ENCODE measurements at places on chromosomes 4 and X.

GRCh38 chr4:54941994-54942552 is 183.3 kb downstream of the KDR start:
- peak; percentile 13 for DNase-seq

DNA sequence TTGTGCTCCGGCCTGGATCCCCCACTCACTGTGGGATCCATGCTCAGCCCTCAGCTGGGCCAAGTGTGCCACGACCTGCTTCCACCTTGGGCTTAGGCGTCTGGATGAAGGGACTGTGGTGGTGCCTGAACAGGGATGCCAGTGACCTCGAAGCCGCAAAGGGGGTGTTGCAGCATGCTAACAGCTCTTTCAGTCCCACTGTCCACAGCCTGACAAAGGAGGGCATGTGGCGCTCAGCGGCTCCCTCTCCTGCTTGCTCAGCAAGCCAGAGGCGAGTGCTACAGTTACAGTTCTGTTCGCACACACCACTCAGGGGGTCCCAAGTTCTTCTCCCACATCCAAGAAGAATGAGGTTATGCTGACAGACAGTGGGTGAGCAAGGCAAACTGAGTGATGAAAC is 5.2 kb upstream of the IGBP1 start:
- no peak for DNase-seq

DNA sequence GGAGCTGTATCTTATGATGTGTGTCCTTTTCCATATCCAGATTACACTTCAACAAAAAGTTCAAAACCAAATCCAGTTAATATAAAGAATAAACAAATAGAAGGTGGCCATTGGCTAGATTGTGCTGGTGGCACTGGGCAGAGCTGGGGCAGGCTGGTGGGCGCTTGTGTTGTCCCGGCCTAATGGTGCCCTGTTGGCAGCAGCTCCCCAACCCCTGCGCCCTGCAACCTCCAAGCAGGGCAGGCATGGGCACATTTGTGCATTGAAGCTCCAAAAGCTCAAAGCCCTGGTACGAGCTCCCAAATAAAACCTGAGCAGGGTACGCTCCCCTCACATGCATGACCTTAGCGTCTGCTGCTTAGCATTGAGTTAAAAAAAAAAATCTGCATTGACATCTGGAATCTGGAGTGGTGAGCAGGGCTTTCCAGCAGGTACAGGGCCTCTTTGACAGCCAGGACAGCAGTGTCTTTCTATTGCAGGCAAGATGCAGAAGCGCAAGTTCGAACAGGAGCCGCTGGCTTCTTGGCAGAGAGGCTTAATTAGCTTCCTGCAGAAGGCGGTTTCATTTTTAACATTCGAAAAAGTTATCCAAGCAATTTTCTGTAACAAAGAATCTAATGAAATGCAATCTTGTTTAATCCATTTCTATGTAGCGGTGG is 25.9 kb upstream of the NYX start:
- DNase-seq, result no peak

- DNase-seq, result no peak
Measured at GRCh38 chrX:68417651-68418050, 15.6 kb downstream of the OPHN1 start.

Measured in renal cortical epithelial cell (primary cell).